ENCODE measurements at places on chromosomes 16 and 17. TPM values are rescaled to one million over a fixed set of nuclear protein-coding genes. Genes with fewer than 3 reads are reported as not detected.

GRCh38 chr17:5139458-5139732 is 23.6 kb downstream of the USP6 start:
- DNase-seq: no peak
- H3K4me1 ChIP-seq: peaks cover 2% of the 10 kb centered on the region
- H3K27ac ChIP-seq: no peak overlapping the region
- no peaks in the 10 kb centered on the region for H3K27me3 ChIP-seq
- no peaks in the 10 kb centered on the region for H3K36me3 ChIP-seq

The HYDIN gene
- not detected for total RNA-seq

GRCh38 chr16:66850115-66850815 is 6.1 kb downstream of the CA7 start:
- peaks cover 4% of the 10 kb centered on the region for H3K4me1 ChIP-seq
- peaks cover 9% of the 10 kb centered on the region for H3K27me3 ChIP-seq
- no peak for DNase-seq
- H3K36me3 ChIP-seq: no peaks in the 10 kb centered on the region
- H3K27ac ChIP-seq: no peak overlapping the region

DNA sequence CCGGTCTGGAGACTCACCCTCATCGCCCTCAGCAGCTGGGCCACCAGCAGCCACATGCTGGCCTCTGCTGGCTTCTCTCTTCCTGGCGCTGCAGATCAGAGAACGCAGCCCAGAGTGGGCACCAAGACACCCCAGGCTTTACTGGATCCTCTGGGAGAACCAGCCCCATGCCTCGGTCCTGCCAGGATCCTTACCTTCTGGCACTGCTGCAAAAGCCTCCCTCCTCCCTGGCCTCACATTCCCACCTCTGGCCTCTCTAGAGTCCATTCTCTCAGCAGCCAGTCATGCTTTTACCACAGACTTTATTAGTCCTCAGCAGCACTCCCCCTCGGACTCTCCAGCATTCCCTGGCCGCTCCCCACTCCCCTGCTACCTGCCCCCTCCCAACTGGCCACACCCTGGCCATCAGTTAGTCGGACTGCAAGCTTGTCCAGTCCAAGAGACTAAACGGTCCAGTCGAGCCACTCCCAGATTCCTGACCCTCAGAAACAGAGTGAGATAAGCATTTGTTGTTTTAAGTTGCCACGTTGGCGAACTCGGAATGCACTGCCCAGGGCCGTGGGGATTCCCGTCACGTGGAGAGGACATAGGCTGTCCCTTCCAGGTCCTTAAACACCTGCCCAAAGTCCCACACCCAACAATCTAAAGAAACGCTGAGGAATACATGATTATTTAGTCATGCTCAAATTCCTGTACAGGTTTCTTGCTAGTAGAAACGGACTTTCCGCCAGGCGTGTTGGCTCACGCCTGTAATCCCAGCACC is 5.9 kb upstream of the SPG7 start:
- H3K27ac ChIP-seq: no peak overlapping the region
- H3K36me3 ChIP-seq: peaks cover 4% of the 10 kb centered on the region
- no peaks in the 10 kb centered on the region for H3K27me3 ChIP-seq
- H3K4me3 ChIP-seq: no peak overlapping the region

The ZNF750 gene
- total RNA-seq: not detected

- H3K4me3 ChIP-seq: no peak overlapping the region
- no peak overlapping the region for H3K27ac ChIP-seq
- H3K27me3 ChIP-seq: no peaks in the 10 kb centered on the region
- no peak for DNase-seq
Observed at GRCh38 chr16:53511403-53512280, 8.6 kb upstream of the AKTIP start.

GRCh38 chr17:35553310-35553709 is 7.3 kb downstream of the SLFN14 start:
- H3K4me1 ChIP-seq: no peaks in the 10 kb centered on the region
- H3K27ac ChIP-seq: no peak overlapping the region
- no peak overlapping the region for H3K4me3 ChIP-seq

GRCh38 chr17:28057731-28058246 is 15.3 kb downstream of the NLK start:
- no peaks in the 10 kb centered on the region for H3K36me3 ChIP-seq
- no peak overlapping the region for H3K27ac ChIP-seq
- no peak for DNase-seq
- H3K4me3 ChIP-seq: no peak overlapping the region
- no peaks in the 10 kb centered on the region for H3K27me3 ChIP-seq

DNA sequence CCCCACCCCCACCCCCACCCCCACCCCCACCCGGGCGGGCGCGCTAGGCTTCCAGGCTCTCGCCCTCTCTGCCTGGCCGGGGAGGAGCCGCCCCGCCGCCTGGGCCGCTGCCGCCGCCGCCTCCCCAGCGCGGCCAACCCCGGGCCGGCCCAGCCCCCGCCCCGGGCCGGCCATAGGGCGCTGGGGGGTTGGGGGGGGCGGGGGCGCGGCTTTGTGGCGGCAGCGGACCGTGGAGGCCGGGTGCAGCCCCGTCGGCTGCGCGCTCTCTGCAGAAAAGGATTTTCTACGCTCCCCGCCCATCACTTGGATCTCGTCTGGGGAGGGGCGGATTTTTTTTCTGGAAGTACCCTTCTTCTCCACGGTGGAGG is 230.9 kb downstream of the MRTFB start:
- H3K36me3 ChIP-seq: no peaks in the 10 kb centered on the region
- peaks cover 34% of the 10 kb centered on the region for H3K4me1 ChIP-seq
- H3K4me3 ChIP-seq: peak overlapping the region; percentile 71
- H3K27ac ChIP-seq: no peak overlapping the region
- peaks cover 11% of the 10 kb centered on the region for H3K27me3 ChIP-seq
- peak; percentile 25 for DNase-seq

- H3K4me3 ChIP-seq: no peak overlapping the region
- no peak for DNase-seq
- H3K27me3 ChIP-seq: no peaks in the 10 kb centered on the region
- no peaks in the 10 kb centered on the region for H3K36me3 ChIP-seq
- no peak overlapping the region for H3K27ac ChIP-seq
- H3K4me1 ChIP-seq: peaks cover 13% of the 10 kb centered on the region
Observed at GRCh38 chr16:53768593-53768992, 64.6 kb downstream of the FTO start.

GRCh38 chr17:45342871-45343526 is 26.2 kb upstream of the MAP3K14 start:
- DNase-seq: no peak
- H3K4me3 ChIP-seq: no peak overlapping the region
- peaks cover 7% of the 10 kb centered on the region for H3K4me1 ChIP-seq
- H3K27ac ChIP-seq: no peak overlapping the region
- no peaks in the 10 kb centered on the region for H3K27me3 ChIP-seq

The CYGB gene
- total RNA-seq: 0.52 TPM

DNA sequence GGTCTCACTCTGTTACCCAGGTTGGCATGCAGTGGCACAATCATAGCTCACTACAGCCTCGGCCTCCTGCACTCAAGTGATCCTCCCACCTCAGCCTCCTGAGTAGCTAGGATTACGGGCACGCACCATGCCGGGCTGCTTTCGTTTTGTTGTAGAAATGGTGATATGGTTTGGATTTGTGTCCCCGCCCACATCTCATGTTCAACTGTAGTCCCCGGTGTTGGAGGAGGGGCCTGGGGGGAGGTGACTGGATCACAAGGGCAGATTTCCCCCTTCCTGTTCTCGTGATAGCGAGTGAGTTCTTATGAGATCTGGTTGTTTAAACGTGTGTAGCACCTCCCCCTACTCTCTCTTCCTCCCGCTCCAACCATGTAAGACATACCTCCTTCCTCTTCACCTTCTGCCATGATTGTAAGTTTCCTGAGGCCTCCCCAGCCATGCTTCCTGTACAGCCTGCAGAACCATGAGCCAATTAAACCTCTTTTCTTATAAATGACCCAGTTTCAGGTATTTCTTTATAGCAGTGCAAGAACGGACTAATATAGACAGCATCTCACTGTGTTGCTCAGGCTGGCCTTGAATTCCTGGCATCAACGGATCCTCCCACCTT is 6.0 kb downstream of the PDZD9 start:
- DNase-seq: no peak
- H3K4me3 ChIP-seq: no peak overlapping the region
- H3K27me3 ChIP-seq: no peaks in the 10 kb centered on the region

The CDH3 gene
- 0.29 TPM for total RNA-seq

- no peak overlapping the region for H3K27ac ChIP-seq
- DNase-seq: peak; percentile 59
- H3K27me3 ChIP-seq: peaks cover 18% of the 10 kb centered on the region
- H3K4me1 ChIP-seq: peaks cover 8% of the 10 kb centered on the region
- peak overlapping the region; percentile 95 for H3K4me3 ChIP-seq
Observed at GRCh38 chr16:2963074-2963722, 877 bp upstream of the KREMEN2 start.

GRCh38 chr17:41199421-41200078 is 9.9 kb downstream of the KRTAP9-1 start:
- H3K4me1 ChIP-seq: no peaks in the 10 kb centered on the region
- no peaks in the 10 kb centered on the region for H3K27me3 ChIP-seq
- H3K27ac ChIP-seq: peak overlapping the region; percentile 11
- no peaks in the 10 kb centered on the region for H3K36me3 ChIP-seq
- no peak for DNase-seq
- H3K4me3 ChIP-seq: no peak overlapping the region

The KLHL10 gene
- total RNA-seq: not detected

The ZNF18 gene
- 16.3 TPM for total RNA-seq

- no peak overlapping the region for H3K27ac ChIP-seq
- no peaks in the 10 kb centered on the region for H3K27me3 ChIP-seq
- H3K4me1 ChIP-seq: peaks cover 11% of the 10 kb centered on the region
- peaks cover 40% of the 10 kb centered on the region for H3K36me3 ChIP-seq
- no peak for DNase-seq
Observed at GRCh38 chr16:74463888-74464287, 42.6 kb upstream of the CLEC18B start.

DNA sequence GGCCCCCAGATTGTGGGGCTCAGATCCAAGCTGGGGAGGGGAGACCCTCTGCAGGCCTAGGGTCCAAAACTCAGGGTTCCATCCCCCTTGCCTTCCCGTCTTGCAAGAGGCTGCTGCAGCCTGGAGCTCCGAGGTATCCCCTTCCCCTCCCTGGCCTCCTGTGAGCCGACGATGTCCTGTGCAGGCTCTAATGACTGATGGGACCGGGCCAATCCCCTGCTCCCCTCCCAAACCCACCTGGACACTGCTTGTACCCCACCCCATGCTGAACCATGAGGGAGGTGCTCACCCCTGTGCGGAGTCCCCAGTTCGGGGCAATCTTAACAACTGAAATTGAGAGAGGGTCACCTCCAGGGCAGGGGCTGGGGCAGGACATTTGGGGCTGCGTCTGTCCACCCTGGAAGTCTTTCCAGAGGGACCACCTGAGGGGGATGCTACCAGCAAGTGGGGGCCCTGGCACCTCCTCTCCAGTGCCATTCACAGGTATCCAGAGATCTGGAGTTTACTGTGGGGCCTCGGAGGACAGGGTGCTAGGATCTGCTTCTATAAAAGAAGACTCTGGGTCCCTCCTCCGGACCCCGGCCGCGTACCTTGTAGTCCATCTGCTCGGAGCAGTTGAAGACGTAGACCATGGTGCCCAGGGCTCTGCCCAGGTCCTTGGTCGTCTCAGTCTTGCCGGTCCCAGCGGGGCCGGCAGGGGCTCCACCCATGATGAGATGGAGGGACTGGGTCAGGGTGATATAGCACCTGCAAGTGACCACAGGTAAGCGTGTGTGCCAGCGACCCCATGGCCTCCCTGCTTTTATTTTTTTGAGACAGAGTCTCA is 77.3 kb downstream of the DNAH17 start:
- H3K27me3 ChIP-seq: no peaks in the 10 kb centered on the region
- no peak overlapping the region for H3K4me3 ChIP-seq
- no peaks in the 10 kb centered on the region for H3K4me1 ChIP-seq
- H3K36me3 ChIP-seq: no peaks in the 10 kb centered on the region
- no peak overlapping the region for H3K27ac ChIP-seq

- H3K27ac ChIP-seq: no peak overlapping the region
- DNase-seq: no peak
- H3K36me3 ChIP-seq: no peaks in the 10 kb centered on the region
- H3K4me3 ChIP-seq: no peak overlapping the region
- peaks cover 10% of the 10 kb centered on the region for H3K27me3 ChIP-seq
Observed at GRCh38 chr16:29891525-29892457, 7.6 kb downstream of the SEZ6L2 start.

The FBXW10B gene
- total RNA-seq: 0.62 TPM

DNA sequence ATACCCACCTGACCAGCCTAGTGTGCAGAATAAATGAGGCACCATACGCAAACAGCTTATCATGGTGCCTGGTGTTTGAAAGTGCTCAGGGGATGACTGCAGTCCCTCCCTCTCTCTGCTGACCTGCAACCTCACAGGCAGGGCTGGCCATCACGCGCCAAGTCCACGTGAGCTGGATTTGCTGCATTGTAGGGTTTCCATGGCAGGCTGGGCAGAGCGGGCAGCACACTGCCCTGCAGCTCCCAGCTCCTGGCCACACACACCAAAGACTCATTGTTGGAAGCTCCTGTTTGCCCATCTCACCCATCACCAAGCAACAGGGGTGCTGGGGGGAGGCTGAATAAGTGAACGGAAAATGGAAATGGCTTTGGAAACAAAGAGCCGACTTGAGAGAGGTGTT is 81.8 kb downstream of the IRX3 start:
- H3K4me1 ChIP-seq: no peaks in the 10 kb centered on the region
- H3K4me3 ChIP-seq: no peak overlapping the region
- no peaks in the 10 kb centered on the region for H3K36me3 ChIP-seq
- H3K27ac ChIP-seq: no peak overlapping the region

The CSF3 gene
- not detected for total RNA-seq

The CAPNS2 gene
- total RNA-seq: not detected

The VAT1L gene
- not detected for total RNA-seq

The IL34 gene
- not detected for total RNA-seq

The CHST5 gene
- total RNA-seq: not detected

The IRX6 gene
- total RNA-seq: not detected

The EVI2B gene
- total RNA-seq: 159 TPM

DNA sequence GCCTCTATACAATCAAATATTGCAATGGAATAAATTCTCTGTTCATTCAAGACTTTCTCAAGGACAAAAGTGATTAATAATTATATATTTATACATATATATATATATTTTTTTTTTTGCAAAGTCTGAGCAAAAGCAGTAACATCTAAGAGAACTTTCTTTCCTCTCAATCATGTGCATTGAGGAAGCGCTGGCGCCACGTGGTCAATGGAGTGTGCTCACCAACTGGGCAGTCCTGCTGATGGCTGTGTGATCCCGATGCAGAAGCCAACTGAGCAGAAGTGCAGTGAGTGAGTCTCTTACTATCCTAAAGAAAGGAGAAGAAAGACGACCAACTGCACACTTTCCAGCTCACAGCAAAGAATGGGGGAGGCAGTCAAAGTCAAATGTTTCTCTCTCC is 37.2 kb upstream of the ULK2 start:
- H3K4me1 ChIP-seq: peaks cover 4% of the 10 kb centered on the region
- H3K4me3 ChIP-seq: no peak overlapping the region
- H3K27ac ChIP-seq: no peak overlapping the region
- H3K27me3 ChIP-seq: no peaks in the 10 kb centered on the region

GRCh38 chr17:31559584-31560501 is 168.4 kb downstream of the RAB11FIP4 start:
- no peak for DNase-seq
- peak overlapping the region; percentile 51 for H3K4me3 ChIP-seq
- H3K4me1 ChIP-seq: peaks cover 15% of the 10 kb centered on the region

The OTOP3 gene
- total RNA-seq: not detected

The ADAM11 gene
- 0.93 TPM for total RNA-seq

GRCh38 chr17:13525876-13526275 is 75.9 kb downstream of the HS3ST3A1 start:
- H3K27ac ChIP-seq: no peak overlapping the region
- H3K4me3 ChIP-seq: no peak overlapping the region
- no peaks in the 10 kb centered on the region for H3K4me1 ChIP-seq
- H3K27me3 ChIP-seq: peaks cover 4% of the 10 kb centered on the region
- no peak for DNase-seq
- no peaks in the 10 kb centered on the region for H3K36me3 ChIP-seq
